ENCODE measurements at places on chromosomes 1 and 21. TPM values are rescaled to one million over a fixed set of nuclear protein-coding genes. Genes with fewer than 3 reads are reported as not detected.

The GRIK3 gene
- total RNA-seq: 0.72 TPM

The DNAH14 gene
- 158 TPM for total RNA-seq

The ZFP69 gene
- 1.8 TPM for total RNA-seq

DNA sequence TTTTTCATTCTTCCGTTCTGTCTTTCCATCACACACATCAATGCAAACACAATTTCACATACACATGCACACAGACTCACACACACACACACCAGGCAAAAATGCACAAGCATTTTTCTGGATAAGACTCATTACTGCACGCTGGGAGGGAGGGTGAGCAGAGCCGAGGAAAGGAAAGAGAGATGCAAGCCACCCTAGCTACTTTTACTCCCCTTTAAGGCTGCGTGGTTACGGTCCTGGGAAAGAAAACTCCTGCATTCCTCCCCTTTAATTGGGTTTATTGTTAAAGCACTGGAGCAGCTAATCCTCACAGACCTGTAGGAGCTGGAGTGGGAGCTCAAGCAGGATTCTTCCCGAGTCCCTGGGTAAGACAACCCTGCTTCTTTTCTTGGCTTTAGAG, at the start of gene CAMK1G:
TSS of gene CAMK1G (plus strand) at position 307 of the 400 bp plus-strand sequence. CDS start 11,270 bp downstream, outside the sequence.
- DNase-seq: no peak

DNA sequence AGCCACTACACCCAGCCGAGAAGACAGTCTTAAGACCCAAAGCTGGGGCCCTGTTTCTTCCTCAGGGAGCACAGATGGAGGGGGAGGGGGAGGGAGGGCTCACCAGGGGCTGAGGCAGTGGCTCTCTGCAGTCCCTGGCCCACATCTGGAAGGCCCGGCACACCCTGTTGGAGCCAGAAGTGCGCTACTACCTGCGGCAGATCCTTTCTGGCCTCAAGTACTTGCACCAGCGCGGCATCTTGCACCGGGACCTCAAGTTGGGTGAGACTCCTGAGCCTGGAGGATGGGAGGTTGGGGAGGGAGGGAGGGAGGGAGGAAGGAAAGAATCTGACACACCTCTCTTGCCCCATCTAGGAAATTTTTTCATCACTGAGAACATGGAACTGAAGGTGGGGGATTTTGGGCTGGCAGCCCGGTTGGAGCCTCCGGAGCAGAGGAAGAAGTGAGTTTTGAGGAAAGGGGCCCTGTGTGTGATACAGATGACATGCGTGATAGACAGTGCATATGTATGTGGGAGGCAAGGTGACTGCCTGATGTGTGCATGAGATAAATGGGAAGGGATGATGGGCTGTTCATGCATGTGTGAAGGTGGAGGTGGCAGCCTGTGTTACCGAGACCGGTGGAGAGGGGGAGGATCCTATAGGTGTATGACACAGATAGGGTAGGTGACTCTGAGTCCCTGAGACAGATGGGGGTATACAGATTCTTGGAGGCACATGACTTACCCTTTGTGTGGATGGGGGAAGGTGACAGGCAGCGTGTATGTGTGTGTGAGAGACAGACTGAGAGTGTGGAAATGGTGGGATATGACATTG, 1.5 kb downstream of the PLK3 start:
- peak; percentile 36 for DNase-seq

DNA sequence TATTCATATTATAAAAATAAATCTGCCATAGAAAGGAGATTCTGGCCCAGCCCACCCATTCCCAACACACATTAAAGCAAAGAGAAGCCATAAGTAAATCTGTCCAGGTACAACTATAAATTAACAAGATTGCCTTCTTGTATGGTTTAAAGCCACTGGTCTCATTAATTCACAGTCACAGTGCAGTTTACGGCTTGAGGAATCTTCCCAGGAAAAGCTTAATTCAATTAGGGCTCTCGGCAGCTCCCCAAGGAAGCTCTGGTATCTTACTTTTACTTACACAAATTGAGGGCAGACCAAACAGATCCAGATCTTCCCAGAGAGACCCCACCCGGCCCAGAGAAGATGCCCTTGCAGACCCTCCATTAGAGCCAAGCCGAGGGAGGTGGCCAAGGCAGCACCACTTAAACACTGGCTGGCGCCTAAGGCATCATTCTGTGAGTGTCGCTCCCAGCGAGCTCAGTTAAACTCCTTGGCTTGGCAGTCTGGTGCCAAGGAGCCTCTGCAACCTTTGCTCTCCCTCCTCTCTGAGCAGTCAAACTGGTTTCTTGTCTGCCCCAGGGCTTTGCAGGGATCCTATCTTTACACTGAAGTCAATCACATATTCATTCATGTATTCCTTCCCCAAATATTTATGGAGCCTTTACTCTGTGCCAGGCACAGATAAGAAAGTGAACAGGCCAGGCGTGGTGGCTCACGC, 10.7 kb downstream of the SLC9A1 start:
- DNase-seq: peak; percentile 79
